ENCODE measurements at places on chromosomes 2 and 18.

- DNase-seq: no peak
Measured at GRCh38 chr18:7575465-7576028, 8.4 kb downstream of the PTPRM start.

GRCh38 chr2:191636586-191636985 is 41.4 kb upstream of the NABP1 start:
- DNase-seq: no peak

DNA sequence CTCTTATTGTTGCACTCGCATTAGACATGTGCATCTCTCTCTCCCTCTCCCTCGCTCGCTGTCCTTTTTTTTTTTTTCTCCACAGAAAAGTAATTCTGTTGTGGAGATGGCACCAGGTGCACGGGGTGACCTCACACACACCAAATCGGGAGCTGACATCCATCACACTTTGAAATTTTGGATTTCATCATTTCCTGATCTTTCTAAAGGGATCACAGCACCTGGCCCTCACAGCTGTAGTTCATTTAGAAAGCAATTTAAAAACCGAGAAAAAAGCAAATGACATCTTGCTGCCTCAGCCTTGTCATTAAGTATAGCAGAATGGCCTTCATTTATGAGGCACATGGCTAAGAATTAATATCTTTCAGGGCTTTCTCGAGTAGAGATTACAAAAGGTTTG is 717.2 kb downstream of the RNF144A start:
- no peak for DNase-seq

GRCh38 chr2:105076121-105076520 is 38.3 kb downstream of the MRPS9 start:
- no peak for DNase-seq

- no peak for DNase-seq
Measured at GRCh38 chr2:132374151-132374550, 42.5 kb upstream of the GPR39 start.

- DNase-seq: no peak
Measured at GRCh38 chr2:222398446-222398885, 25.9 kb upstream of the SGPP2 start.

DNA sequence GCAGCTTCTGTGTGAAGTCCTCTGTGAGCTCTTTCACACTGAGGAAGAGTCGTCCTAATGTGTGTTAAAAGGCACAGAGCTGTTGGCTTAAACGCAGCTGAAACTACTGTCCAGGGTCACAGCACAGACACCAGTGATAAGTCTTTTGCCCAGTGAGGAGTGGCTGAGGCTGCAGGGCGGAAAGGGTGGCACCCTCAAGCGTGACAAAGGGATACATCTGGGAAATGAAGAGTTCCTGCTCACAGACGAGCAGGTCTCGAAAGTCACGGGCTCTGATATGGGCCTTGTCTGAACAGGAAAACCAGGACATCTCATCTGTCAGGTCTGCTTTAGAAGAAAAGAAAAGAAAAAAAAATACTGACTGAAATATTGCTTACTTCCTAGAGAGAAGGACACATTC is 36.5 kb downstream of the TGIF1 start:
- no peak for DNase-seq
